Cerebellum (tissue), 4 donors: ENCODE measurements at places on chromosomes 11 and 22. TPM values are rescaled to one million over a fixed set of nuclear protein-coding genes. Genes with fewer than 3 reads are reported as not detected.

The EML3 gene
- total RNA-seq: 5.6 TPM

The KCNJ4 gene
- total RNA-seq: 1.00 TPM

The MS4A10 gene
- not detected for total RNA-seq

The RCOR2 gene
- 15.5 TPM for total RNA-seq

The RASL10A gene
- not detected for total RNA-seq

The CRYBA4 gene
- total RNA-seq: not detected

The DRICH1 gene
- total RNA-seq: 2.5 TPM

The FOXR1 gene
- not detected for total RNA-seq
